ENCODE measurements at places on chromosomes 3 and 15. TPM values are rescaled to one million over a fixed set of nuclear protein-coding genes. Genes with fewer than 3 reads are reported as not detected.
A peak's percentile ranks its signal among the peaks of the same experiment; 100 is the strongest.

- no peak overlapping the region for H3K27ac ChIP-seq
- H3K36me3 ChIP-seq = peaks cover 34% of the 10 kb centered on the region
- H3K4me1 ChIP-seq = no peaks in the 10 kb centered on the region
- DNase-seq = no peak
Observed at GRCh38 chr15:72749700-72750099, 33.9 kb downstream of the ADPGK start.

DNA sequence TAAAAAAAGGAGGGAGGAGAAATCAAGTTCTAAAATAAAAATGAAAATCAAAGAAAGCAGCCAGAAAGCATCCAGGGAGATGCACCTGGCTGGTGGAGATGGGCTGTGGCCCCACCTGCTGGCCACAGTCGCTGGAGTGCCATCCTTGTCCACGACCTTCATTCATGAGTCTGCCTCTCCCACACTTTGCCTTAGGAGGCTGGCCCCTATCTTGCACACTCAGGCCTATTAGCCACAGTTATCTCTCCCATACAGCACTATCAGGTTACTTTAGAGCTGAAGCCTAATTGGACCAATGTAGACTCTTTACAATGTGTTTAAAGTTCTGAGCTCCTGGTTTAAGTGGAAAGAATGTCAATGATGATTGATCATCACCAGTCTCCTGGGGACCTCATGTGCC is 392.0 kb upstream of the RORA start:
- no peak overlapping the region for H3K27ac ChIP-seq
- H3K4me1 ChIP-seq = no peaks in the 10 kb centered on the region
- no peak for DNase-seq
- no peaks in the 10 kb centered on the region for H3K36me3 ChIP-seq
- H3K4me3 ChIP-seq = no peak overlapping the region

DNA sequence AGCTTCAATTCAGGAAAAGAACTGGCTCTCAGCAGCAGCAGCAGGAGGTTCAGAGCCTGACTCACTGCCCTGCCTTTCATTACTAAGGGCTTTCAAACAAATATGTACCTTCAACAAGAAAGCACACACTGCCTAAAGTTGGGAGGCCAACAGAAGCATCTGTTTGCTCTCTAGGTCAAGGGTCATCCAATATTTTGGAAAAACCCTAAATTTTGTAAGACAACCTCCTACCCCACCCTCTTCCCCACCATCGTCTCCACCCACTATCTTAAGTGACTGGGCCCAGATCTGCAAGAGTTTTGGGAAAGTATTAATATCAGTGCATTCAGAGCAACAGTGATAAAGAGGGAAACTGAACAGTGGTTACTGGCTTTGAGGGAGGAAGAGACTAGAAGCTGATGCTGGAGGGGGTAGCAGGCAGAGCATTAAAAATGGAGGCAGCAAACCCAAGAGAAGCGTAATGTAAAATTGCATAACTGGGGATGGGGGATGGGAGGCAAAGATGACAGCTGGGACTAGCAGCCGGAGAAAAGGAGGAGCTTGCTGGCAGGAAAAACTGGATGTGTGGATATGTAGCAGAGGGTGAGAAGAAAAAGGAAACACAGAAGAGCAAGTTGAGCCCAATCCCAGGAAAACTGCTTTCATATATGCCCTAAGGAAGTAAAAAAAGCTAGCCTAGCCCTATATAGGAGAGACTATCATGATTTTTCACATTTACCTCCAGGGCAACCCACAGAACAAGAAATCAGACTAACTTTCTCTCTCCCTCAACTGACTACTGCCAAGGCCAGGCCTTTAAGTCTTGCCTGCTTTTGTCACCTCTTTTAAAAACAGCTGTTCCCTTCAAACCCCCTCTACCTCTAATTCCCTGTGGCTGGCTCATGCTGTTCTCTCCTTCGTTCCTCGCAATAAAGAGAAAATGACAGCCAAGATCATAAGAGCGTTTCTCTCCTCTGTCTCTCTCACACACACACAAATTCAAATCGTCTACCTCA is 31.4 kb downstream of the NPTN start:
- no peak overlapping the region for H3K4me3 ChIP-seq
- H3K27me3 ChIP-seq = no peaks in the 10 kb centered on the region
- DNase-seq = no peak
- H3K36me3 ChIP-seq = peaks cover 7% of the 10 kb centered on the region

DNA sequence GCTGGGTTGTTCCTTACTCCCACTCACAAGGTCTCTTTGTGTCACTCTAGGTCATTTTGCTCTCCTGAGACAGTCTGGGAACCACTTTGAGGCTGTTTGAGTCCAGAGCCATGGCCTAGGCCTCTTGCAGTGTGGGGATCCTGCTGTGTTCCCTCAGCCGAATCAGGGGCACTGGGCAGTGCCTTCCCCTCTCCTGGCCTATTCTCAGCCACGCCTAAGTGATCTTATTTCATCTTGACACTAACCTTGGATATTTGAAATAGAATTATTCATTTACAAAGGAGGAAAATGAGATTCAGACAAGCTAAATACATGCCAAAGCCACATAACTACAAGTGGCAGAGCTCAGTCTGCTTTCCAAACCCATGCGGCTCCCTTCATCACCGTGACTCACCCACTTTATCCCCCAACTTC is 557.2 kb upstream of the TBL1XR1 start:
- H3K27me3 ChIP-seq = no peaks in the 10 kb centered on the region
- peaks cover 35% of the 10 kb centered on the region for H3K4me1 ChIP-seq
- peak overlapping the region; percentile 44 for H3K27ac ChIP-seq
- peaks cover 5% of the 10 kb centered on the region for H3K36me3 ChIP-seq
- no peak overlapping the region for H3K4me3 ChIP-seq

DNA sequence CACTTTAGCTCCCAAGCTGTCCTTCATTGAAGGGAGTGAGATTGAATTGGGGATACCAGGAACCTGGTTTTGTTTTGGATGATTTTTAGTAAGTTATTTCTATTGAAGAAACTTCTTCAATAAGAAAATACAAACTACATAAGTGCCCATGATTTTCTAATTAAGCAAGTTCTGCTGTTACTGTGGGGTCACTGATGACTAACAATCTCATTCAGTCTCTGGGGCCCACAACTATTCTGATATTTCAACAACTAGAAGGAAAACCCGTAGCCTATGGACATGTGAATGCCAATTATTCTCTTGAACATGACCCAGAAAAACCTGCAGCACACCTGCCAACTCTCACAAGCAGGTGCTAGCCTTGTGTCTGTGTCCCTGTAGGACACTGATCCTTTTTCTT is 184.6 kb downstream of the DCLK3 start:
- no peaks in the 10 kb centered on the region for H3K36me3 ChIP-seq
- H3K4me3 ChIP-seq = no peak overlapping the region
- H3K27ac ChIP-seq = no peak overlapping the region
- no peaks in the 10 kb centered on the region for H3K4me1 ChIP-seq

DNA sequence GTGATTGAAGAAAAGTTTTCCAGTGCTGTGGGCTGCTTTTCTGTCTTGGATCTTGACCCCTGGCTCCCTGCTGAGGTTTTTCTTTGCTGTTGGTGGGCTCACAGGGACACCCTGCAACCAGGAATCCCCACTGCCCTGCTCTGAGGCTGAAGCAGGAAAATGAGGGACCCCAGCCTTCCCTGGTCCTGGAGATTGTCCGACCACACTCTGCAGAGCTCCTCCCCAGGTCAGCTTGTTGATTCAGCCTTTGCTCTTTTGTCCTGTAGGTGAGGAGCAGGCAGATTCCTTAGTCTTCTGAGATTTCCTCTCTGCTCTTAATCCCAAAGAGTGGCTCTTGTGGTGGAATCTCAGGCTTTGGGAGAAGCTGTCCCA is 194.5 kb downstream of the RPLP1 start:
- H3K27me3 ChIP-seq = peaks cover 70% of the 10 kb centered on the region
- peaks cover 8% of the 10 kb centered on the region for H3K4me1 ChIP-seq
- H3K36me3 ChIP-seq = no peaks in the 10 kb centered on the region
- peak; percentile 63 for DNase-seq
- no peak overlapping the region for H3K27ac ChIP-seq
- no peak overlapping the region for H3K4me3 ChIP-seq

DNA sequence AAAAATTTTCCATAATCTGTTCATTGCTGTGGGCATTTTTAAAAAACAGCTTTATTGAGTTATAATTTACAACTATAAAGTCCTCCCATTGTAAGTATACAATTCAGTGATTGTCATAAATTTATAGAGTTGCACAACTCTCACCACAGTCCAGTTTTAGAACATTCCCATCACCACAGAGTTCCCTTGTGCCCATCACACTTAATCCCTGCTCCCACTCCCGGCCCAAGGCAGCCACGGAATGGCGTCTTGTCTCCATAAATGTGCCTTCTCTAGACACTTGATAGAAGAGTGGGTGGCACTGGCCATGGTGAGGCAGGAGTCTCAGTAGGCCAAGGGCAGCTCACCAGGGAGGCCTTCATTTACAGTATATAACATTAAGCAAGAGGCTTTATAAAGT is 6.3 kb downstream of the TSEN2 start:
- peaks cover 7% of the 10 kb centered on the region for H3K36me3 ChIP-seq
- H3K4me1 ChIP-seq = peaks cover under 1% of the 10 kb centered on the region
- H3K27me3 ChIP-seq = no peaks in the 10 kb centered on the region
- DNase-seq = no peak
- no peak overlapping the region for H3K27ac ChIP-seq

GRCh38 chr15:101237251-101237650 is 14.6 kb downstream of the CHSY1 start:
- H3K36me3 ChIP-seq = peaks cover 16% of the 10 kb centered on the region
- no peak overlapping the region for H3K4me3 ChIP-seq
- no peak overlapping the region for H3K27ac ChIP-seq
- H3K27me3 ChIP-seq = no peaks in the 10 kb centered on the region
- peaks cover 20% of the 10 kb centered on the region for H3K4me1 ChIP-seq

- H3K27me3 ChIP-seq = no peaks in the 10 kb centered on the region
- no peak for DNase-seq
- H3K4me3 ChIP-seq = no peak overlapping the region
- H3K36me3 ChIP-seq = no peaks in the 10 kb centered on the region
Observed at GRCh38 chr15:39474657-39475056, 106.2 kb upstream of the THBS1 start.

GRCh38 chr3:13004376-13004775 is 68.9 kb downstream of the IQSEC1 start:
- peaks cover 1% of the 10 kb centered on the region for H3K4me1 ChIP-seq

DNA sequence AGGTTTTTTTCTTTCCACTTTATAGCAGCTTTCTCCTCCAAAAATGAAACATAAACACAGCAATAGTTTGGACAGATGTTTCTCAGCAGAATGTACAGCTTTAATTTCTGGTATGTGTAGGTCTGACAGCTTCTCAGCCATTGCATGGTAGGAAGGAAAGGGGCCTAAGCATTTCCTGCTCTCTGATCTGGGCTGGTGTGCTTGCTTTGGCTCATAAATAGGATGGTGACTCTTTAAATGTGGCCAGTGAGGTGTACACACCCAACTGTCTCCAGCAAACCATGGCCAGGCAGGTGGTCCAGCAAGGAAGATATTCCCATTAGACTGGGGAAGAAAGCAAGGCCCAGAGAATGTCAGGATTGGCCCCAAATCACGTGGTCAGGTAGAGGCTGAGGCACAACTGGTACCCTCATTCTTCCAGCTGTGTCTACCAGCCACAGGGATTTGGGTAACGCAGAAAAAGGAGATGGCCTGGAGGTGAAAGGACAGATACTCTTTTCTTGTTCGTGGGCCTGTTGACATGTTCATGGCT is 52.1 kb downstream of the ITGA11 start:
- peaks cover 63% of the 10 kb centered on the region for H3K36me3 ChIP-seq
- DNase-seq = peak; percentile 75
- peaks cover 81% of the 10 kb centered on the region for H3K4me1 ChIP-seq
- no peak overlapping the region for H3K4me3 ChIP-seq

- H3K4me3 ChIP-seq = no peak overlapping the region
- peaks cover 13% of the 10 kb centered on the region for H3K4me1 ChIP-seq
- peaks cover 58% of the 10 kb centered on the region for H3K36me3 ChIP-seq
- DNase-seq = no peak
Observed at GRCh38 chr3:25775936-25776335, 7.3 kb downstream of the NGLY1 start.

DNA sequence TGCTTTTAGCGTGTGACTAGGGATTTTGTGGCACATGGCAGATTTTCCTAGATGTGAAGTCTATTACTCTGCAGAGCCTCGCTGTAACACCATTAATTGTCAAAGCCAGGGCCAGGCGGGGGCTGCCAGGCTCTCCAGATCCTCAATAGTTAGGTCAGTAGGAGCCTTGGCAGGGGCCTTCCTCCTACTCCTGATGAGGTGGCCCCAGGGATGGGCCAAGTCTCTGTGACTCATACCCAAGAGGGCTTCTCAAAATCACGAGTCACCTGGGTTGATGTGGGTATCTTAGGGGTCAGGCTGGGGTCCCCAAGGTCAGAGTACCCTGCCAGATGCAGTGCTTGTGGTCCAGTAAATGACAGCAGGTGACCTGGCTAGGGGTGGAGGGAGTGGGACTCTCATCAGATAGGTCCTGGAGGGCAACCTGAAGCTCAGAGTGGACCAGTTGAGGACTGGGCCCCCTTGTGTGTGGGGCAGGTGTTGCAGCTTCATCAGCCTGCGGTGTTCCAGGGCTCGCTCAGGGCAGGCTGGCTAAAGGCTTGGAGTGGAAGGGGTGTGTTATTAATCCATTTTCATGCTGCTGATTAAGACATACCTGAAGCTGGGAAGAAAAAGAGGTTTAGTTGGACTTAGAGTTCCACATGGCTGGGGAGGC is 88.5 kb upstream of the MYZAP start:
- H3K4me1 ChIP-seq = peaks cover 78% of the 10 kb centered on the region
- no peak for DNase-seq
- no peaks in the 10 kb centered on the region for H3K36me3 ChIP-seq
- H3K4me3 ChIP-seq = no peak overlapping the region
- H3K27ac ChIP-seq = peak overlapping the region; percentile 17

DNA sequence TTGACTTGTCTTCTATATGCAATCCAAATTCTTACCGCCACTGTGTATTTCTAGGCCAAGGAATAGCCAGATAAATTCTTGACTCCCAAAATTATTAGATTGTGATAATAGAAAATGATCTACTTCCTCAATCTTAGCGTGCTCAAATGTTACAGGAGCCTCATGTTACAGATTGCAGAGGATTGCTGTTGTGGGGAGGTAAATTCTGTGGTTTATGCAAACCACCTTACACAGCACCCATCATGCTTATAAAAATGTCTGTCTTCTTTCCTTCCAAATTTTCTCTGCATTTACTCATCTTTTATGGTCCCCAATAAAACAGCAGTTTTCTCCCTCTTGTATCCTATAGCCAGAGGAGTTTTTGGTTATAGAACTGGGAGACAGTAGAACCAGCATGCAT is 420.2 kb upstream of the ROBO1 start:
- no peak overlapping the region for H3K27ac ChIP-seq
- no peak overlapping the region for H3K4me3 ChIP-seq
- no peaks in the 10 kb centered on the region for H3K27me3 ChIP-seq
- no peaks in the 10 kb centered on the region for H3K36me3 ChIP-seq
- no peak for DNase-seq
- peaks cover 18% of the 10 kb centered on the region for H3K4me1 ChIP-seq

DNA sequence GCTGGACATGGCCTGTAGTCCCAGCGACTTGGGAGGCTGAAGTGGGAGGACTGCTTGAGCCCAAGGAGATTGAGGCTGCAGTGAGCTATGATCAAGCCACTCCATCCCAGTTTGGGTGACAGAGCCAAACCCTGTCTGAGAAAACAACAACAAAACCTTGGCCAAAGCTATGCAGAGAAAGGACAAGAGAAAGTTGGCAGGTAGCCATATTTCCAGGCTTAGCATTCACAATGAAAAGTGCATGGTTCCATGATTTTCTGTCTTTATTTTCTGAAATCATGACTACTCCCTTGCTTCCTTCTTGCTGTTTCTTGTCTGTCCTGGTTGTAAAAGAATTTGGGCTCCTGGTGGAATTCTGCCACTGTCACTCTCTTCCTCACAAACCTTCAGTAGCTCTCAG is 284.6 kb upstream of the C2CD4B start:
- no peak overlapping the region for H3K27ac ChIP-seq
- H3K27me3 ChIP-seq = no peaks in the 10 kb centered on the region
- no peak overlapping the region for H3K4me3 ChIP-seq
- H3K36me3 ChIP-seq = no peaks in the 10 kb centered on the region
- DNase-seq = no peak

Gene HESX1
- total RNA-seq = 1.3 TPM

Gene DISP2
- 1.5 TPM for total RNA-seq

Gene PPCDC
- total RNA-seq = 11.9 TPM

Gene UACA
- 264 TPM for total RNA-seq
